ENCODE measurements at places on chromosomes 6 and 20.

- no peak for DNase-seq
Observed at GRCh38 chr6:150466196-150466595, 97.4 kb downstream of the IYD start.

DNA sequence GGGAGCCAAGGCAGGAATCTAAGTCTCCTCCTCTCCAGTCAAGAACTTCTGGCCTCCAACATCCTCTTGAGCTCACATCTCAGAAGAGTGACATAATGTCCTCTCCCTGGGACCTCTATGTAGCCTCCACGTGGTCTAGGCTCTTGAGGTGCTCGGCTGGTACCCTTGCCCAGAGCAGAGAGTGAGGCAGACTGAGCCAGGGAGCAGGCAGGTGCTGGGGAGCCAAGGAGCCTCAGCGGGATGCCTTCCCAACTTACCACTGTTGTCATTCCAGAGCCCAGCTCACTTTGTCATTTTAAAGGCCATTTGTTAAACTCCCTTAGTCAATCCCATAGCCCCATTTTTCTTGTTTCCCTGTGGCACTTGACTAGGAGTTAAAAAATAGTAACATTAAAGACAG is 52.1 kb upstream of the DUSP22 start:
- DNase-seq = no peak

- peak; percentile 64 for DNase-seq
Observed at GRCh38 chr20:57622579-57623381, 2.6 kb upstream of the ZBP1 start.

DNA sequence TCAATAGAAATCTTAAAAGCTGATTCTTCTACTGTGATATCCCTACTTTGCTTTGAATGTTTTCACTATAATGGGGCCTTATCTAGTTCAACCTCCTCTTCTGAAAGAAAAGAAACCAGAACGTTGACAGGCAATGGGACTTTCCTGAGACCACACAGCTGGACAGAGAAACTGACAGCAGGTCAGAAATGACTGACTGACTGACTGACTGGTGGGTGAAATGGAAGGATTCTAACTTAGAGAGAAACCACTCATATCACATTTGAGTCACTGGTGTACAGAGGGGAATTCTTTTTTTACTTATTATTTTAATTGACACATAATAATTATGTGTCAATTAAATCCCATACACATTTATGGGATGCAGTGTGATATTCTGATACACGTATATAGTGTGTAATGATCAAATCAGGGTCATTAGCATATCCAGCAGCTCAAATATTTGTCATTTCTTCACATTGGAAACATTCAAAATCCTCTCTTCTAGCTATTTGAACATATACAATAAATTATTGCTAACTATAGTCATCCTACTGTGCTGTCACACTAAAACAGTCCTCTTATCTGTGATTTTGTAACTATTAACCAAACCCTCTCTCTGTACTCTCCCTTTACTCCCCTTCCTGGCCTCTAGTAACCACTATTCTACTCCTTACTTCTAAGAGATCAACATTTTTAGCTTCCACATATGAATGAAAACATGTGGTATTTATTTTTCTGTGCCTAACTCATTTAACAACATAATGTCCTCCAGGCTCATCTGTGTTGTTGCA is 64.8 kb upstream of the NRSN1 start:
- DNase-seq = no peak

DNA sequence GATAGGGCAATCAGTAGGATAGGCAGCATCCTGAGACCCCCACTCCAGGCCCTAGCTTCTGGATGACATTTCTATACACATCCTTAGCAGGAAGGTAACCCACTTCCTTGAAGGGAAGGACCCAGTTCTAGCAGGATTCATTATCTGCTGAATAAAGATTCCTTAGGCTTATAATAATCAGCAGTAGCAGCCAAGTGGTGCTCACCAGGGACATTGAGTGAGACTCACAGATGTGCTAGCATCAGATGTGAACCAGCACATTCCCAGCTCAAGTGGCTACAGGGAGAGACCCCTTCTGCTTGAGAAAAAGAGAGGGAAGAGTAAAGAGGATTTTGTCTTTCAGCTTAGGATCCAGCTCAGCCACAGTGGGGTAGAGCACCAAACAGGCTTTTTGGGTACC is 244.8 kb upstream of the UFL1 start:
- no peak for DNase-seq

DNA sequence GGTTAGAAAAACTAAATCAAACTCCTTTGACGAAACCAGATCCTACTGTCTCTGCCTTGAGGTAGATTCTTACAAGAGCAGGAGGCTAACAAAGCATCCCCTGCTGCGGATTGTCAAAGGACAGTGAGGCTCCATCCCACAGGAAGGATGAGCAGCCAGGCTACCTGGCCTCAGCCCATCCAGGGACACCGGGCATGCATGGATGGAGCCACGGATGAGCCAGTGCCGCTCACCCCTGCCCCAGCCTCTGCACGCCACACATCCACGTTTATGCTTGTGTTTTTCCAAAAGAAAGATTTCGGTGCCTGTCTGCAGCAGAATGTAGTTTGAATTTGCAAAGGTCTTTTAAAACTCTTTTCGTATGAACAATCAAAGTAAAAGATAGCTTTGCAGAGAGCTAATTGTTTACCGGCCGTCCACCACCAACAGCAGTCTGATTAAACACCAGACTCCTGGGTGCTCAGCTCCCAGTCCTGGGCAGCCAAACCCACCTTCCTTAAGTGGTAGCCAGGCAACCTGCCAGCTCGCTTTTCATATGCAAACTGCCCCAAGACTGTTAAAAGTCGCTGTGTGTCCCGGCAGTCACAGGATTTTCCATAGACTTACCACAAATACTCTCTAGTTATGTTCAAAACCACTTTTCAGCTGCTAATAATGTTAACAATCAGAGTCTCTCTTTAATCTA is 999 bp downstream of the THBS2 start:
- peak; percentile 66 for DNase-seq
